ENCODE measurements at places on chromosomes 3 and 15.

- DNase-seq: no peak
Measured at GRCh38 chr3:161548301-161548700, 51.7 kb downstream of the OTOL1 start.

DNA sequence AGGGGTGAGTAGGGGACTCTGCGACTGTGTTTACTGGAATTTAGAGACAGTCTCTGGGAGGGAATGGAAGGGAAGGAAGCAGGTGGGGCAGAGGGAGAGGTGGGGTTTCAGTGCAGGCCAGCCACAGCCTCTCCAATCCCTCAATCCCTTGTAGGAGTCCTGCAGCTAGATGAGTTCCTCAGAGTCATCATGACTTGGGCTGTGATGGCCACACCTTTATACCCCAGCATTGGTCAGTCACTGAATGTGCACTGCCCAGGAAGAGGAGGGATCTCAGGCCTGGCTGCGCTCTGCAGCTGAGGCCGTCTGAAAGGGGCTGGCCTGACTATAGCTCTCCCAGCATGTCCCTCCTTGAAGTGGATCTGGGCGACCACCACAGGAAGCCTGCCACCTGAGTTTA, 67.3 kb upstream of the GLCE start:
- no peak for DNase-seq

- DNase-seq: no peak
Measured at GRCh38 chr3:115292131-115292530, 145.0 kb upstream of the ZBTB20 start.

DNA sequence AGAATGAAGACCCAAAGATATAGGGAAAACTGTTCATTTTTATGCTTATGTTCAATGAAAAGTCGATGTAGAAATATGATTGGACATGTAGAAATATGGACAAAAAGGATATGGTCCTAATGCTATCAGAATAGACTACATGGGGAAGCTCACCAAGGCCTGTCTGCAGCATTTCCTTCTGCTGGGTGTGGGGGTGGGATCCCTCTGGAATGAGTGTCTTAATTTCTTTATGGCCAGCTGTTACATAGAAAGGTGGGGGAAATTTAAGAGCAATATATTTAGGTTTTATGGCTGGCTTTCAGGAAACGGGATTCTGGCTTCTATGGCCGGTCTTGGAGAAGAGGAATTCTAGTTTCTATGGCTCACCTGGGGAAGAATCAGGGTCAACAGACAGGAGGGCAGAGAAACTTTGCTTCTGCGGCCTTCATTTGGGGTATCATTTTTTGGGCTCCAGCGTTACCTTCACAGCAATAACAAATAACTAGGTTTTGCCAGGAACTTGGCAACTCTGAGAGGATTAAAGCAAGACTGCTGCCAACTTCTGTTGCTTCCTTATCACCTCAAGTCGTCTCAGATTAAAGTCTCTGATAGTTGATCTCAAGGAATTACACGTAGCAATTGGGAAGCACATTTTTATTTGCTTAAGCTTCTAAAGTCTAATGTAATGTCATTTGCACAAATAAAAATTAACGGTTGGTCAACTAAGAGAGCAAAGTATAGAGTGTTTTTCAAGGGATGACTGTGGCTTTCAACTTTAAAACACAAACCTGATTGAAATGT, 57.0 kb upstream of the GATM start:
- no peak for DNase-seq

- DNase-seq: no peak
Measured at GRCh38 chr3:50293079-50293801, 1.0 kb upstream of the IFRD2 start.

GRCh38 chr3:124203292-124203691, 211.4 kb upstream of the ROPN1 start:
- DNase-seq: no peak

DNA sequence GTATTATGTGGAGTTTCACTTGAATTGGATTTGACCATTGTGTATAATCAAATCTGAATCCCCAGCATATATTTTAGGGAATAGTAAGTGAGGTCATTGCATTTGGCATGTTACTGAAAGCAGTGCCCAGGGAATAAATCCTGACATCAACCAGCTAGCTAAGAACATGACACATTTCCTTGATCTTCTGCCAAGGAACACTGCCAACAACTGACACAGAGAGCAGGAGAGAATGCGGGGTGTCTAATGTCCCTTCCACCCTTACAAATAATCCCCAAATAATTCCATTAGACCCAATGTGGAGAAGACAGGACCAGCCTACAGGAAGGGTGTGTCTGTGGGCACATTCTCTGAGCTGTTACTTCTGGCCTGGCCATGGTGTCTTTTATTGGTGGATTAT, 30.6 kb upstream of the UBE3A start:
- no peak for DNase-seq

DNA sequence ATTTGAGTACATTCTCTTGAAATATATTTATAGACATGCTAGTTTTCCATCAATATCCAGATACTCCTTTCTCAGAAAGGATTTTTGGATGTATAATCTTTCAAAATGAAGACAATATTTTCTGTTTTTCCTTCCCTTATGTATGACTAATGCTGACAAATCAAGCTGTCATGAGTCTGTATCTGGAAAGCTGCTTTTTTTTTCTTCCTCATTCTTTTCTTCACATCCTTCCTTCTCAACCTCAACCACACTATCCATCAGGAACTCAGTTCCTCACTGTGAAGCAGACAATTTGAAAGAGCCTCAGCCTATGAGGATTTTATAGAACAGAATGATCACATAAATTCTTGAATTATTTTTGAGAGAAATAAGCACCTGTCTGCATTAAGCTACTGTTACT, 335.9 kb upstream of the EPHA6 start:
- no peak for DNase-seq

- DNase-seq: no peak
Measured at GRCh38 chr3:125340121-125340520, 35.0 kb downstream of the ZNF148 start.

- no peak for DNase-seq
Measured at GRCh38 chr15:93233710-93234109, 144.7 kb upstream of the RGMA start.

- DNase-seq: no peak
Measured at GRCh38 chr3:139548801-139549200, 9.3 kb upstream of the RBP1 start.

- DNase-seq: no peak
Measured at GRCh38 chr3:179624451-179624850, 19.9 kb downstream of the NDUFB5 start.

GRCh38 chr3:113601240-113601639, 68.9 kb downstream of the SIDT1 start:
- DNase-seq: no peak

DNA sequence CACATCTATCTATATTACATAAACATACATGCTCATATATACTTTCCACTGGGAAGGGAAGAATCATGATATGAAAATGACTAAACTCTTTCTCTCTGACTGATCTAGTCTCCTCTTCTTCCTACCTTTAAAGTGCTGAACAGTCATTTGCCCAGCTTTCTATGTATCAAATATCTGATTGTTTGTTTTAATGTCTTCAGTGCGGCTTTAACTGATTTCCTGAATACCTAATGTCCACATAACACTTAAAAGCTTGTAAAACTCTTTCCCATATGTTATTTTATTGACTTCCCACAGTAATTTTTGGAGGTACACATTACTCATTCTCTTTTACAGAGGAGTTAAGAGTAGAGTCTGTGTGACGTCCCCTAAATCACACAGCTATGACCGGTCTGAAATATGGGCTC, 28.2 kb downstream of the CPOX start:
- no peak for DNase-seq

DNA sequence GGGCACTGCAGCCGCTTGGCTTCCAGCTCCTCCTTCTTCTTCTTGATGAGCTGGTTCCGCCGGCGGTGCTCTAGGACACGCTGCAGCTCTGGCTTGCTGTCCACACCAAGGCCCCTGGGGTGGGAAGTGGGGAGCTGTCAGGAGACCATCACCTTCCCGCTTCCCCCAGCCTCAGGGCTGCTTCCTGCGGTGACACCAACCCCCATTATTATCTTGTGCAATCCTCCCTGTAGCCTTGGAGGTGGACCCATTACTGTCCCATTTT, 10.0 kb downstream of the FAM107A start:
- DNase-seq: no peak

- DNase-seq: no peak
Measured at GRCh38 chr3:105807146-105807545, 61.7 kb downstream of the CBLB start.

- DNase-seq: no peak
Measured at GRCh38 chr15:63843901-63844317, 10.2 kb upstream of the HERC1 start.

- no peak for DNase-seq
Measured at GRCh38 chr3:7275396-7275795, 414.5 kb downstream of the GRM7 start.

DNA sequence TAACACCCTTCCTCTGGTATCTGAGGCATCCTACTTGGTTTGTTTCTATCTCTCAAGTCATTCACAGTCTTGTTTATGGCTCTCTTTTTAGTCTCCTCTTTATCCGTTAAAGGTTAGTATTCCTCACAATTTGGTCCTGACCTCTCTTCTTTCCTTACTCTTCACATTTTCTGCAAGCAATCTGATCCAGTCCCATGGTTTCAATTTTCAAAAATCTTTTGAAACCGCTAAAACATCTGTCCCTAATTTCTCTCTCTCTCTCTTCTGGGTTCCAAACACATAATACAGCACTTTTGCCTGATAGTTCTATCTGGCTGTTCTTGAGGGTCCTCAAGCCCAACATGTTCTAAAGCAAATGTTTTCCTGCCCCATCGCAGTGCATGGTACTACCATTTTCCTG, 149.0 kb downstream of the SERPINI1 start:
- no peak for DNase-seq

DNA sequence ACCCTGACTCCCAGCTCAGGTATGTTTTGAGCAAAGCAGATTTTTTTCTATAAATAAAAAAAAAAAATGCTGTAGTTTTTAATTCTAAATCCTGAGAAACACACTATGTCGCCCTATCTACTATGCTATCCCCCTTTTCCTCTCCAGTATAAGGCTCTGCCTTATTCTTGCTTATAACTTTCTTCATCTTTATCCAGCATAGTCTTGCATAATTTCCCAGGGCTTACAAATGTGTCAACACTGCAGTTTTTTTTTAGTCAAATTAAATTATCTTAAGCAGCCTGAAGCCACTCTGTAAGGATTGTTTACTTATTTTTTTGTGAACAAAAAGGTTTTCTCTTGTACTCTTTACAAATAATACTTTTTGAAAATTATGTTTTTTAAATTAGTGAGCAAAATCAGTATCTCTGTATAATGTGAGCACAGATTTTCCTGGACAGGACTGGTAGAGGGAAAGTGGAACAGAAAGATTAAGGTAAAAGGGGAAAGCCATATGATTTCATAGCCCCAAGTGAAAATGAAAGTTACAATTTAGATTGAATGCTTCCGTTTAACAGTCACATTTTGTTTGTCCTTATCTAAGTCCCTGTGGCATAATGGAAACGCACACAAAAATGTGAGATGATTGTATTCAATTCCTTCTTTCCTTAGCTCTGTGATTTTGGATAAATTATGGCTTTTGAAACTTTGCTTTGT, 5.6 kb upstream of the PYDC2 start:
- DNase-seq: no peak

DNA sequence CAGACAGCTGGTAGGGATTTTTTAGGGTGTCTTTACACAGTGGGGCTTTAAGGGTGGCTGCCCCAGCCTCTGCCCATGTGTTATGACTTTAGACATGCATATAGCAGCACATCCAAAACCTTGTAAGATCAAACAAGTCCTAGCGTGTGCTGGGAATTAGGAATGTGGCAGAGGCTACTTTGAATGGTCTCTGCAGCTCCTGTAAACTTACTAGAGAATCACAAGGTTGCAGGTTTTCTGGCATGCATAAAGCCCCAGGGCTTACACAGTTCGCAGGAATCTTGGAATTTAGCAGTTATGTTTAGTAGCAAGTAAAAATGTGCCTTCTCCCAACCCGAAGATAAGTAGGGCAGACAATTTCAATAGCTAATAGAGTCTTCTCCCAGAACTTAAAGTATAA, 46.9 kb upstream of the COL6A6 start:
- DNase-seq: no peak

DNA sequence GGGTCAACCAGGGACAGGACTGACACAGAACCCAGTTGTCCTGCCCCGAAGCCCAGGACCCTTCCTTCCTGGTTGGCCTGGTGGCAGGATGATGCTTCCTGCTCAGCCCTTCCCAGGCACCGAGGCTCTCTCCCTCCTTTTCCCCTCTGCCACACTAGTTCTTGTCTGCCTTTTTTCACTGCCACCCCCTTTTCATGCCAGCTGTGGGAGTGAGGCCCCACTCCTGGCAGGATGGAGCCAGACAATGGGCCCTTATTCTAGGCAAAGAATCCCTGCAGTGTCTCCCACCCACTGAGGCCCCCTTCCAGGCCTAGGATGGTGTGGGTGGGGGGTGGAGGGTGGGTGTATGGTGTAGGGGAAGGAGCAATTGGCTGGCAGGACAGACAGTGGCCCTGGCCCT, 1.1 kb upstream of the SCAMP5 start:
- DNase-seq: no peak

- DNase-seq: no peak
Measured at GRCh38 chr15:70065006-70065722, 32.6 kb downstream of the TLE3 start.

GRCh38 chr15:95973566-95974256, 356.8 kb upstream of the NR2F2 start:
- DNase-seq: no peak

DNA sequence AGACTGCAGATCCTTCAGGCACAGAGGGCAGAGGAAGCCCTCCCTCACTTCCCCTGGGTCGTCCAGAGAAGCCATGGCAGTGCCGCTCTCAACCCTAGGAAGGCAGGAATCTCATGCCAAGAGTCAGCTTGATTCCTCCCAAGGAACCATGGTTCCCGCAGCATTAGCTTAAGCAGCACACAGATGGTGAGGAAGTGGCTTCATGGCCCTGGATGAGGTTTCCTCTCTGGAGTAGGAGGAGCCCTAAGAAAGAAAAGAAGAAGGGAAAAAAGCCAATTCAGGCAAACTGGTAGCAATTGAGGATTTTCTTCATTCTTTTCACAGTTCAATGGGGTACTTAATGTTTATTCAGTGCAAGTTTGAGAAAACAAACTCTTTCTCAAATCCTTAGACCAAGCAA, 2.9 kb downstream of the RBSN start:
- DNase-seq: no peak

DNA sequence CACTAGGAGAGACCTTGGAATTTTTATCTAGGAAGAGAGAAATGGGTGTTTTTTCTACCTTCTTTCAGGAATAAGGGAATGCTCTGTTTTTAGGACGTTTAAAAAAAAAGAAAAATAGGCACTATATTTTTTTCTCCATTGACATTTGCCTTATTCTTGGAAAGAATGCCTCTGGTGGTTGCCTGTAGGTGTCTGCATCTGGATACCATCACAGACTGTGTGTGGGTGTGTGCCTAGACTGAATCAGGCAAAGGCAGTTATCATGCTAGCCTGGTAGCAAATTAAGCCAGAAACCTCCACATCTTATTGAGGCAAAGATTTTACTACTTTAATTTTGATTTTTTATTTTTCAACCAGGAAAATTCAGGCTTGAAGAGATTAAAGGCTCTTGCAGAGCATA, 513.6 kb upstream of the KCNMB2 start:
- DNase-seq: no peak

DNA sequence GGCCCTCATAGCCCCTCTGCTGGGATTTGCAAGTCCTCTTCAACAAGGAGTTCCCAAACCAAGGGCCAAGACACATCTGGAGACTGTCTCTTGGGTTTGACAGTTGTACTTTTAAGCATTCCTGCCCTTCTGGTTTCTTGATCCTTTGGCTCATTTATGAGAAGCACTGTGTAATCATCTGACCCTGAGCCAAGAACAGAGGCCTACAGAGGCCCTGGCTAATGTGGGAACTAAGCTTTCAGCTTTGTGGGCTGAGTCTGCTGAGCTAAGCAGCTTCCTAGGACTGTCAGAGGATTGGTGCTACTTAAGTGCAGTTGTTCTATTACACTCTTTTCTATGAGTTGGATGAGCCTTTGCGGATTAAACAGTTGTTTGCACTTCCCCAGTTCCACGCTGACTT, 178.3 kb downstream of the KBTBD8 start:
- no peak for DNase-seq

All from AG04450 (cell line).